Mesendoderm (in vitro differentiated cells): ENCODE measurements at places on chromosomes 3 and 15.

DNA sequence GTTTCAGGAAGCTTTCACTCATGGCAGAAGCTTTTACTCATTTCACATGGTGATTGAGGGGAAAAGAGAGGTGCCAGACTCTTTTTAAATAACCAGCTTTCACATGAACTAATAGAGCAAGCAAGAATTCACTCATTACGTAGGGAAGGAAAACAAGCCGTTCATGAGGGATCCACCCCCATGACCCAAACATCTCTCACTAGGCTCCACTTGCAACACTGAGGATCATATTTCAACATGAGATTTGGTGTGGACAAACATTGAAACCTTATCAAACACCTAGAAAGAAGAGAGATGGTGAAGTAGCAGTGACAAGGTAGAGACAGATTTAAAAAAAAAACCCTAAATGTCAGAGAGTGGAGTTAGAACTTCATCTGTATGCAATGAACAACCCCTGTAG lies 408.6 kb upstream of the PDZRN3 start:
- no peaks in the 10 kb centered on the region for H3K36me3 ChIP-seq
- H3K4me1 ChIP-seq: no peaks in the 10 kb centered on the region
- no peak overlapping the region for H3K4me3 ChIP-seq
- DNase-seq: no peak
- no peaks in the 10 kb centered on the region for H3K27me3 ChIP-seq
- H3K27ac ChIP-seq: no peak overlapping the region

DNA sequence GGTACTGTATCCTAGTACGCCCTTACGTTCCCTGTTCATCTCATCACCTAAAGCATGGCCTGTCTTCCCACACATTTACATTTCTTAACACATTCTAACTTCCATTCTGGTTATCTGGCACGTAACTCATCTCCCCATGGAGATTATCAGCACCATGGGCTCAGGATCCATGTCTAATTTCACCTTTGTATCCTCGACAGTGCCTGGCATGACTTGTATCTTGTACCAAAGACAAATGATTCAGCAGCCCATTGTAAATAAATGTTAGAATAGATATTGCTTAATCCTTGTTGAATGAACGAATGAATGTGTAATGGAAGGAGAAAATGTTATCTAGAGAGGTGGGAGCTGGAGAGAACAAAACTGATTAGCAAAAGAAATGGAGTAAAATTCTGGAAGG lies 69.7 kb upstream of the TPM1 start:
- no peak for DNase-seq
- H3K27me3 ChIP-seq: no peaks in the 10 kb centered on the region
- H3K27ac ChIP-seq: no peak overlapping the region
- no peaks in the 10 kb centered on the region for H3K4me1 ChIP-seq
- no peaks in the 10 kb centered on the region for H3K36me3 ChIP-seq

DNA sequence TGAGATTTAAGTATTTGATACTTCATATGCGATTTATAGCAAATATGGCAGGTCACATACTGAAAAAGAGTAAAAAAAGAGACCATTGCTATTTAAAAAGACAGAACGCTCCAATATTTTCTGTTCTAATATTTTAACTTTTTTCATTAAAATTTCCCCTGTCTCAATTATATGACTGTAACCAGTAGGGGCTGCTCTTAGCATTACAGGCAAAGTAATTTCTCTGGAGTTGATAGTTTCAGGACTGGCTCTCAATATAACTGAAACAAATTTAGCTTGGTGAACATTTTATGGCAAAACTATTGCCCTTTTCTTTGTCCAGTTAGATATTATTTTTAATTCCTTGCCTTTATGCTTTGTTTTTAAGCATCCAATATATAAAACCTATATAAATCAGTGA lies 286.3 kb upstream of the ROBO2 start:
- no peak overlapping the region for H3K27ac ChIP-seq
- no peaks in the 10 kb centered on the region for H3K4me1 ChIP-seq
- DNase-seq: peak; percentile 2
- H3K4me3 ChIP-seq: no peak overlapping the region
- H3K27me3 ChIP-seq: no peaks in the 10 kb centered on the region

GRCh38 chr3:197353001-197353866 lies 54.8 kb upstream of the DLG1 start:
- no peaks in the 10 kb centered on the region for H3K27me3 ChIP-seq
- H3K36me3 ChIP-seq: no peaks in the 10 kb centered on the region
- DNase-seq: no peak
- no peak overlapping the region for H3K27ac ChIP-seq

- no peak for DNase-seq
- no peak overlapping the region for H3K4me3 ChIP-seq
- no peak overlapping the region for H3K27ac ChIP-seq
- H3K27me3 ChIP-seq: no peaks in the 10 kb centered on the region
- H3K36me3 ChIP-seq: no peaks in the 10 kb centered on the region
Observed at GRCh38 chr3:190990898-190991297, 128.4 kb upstream of the GMNC start.

DNA sequence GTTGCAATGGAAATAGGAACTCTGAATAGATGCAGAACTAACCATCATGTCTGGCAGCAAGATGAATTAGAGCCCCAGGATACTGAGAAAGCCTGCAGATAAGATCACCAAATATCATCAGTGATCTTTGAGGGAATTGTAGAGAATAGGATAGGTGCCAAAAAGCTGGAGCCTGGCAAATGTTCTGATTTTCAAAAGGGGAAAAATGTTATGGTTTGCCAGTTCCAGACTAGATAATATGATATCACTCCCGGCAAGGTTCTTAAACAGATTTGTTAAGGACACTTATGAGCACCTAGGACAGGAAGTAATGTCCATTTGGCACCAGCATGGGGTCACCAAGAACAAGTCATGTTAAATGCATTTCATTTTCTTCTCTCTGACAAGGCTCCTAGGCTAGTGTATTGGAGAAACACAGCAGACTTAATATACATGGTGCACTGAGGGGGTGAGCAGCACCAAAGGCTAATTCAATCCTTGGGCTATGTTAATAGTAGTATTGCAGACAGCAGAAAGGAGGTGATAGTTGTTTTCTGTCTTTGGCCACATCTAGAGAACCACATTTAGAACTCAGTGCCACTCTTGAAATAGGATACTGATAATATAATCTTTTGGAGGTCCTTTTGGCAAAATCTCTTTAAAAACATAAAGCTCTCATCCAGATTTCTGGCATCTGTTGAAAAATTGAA lies 4.8 kb downstream of the SRGAP3 start:
- no peaks in the 10 kb centered on the region for H3K27me3 ChIP-seq
- peak; percentile 79 for DNase-seq
- H3K27ac ChIP-seq: no peak overlapping the region
- no peaks in the 10 kb centered on the region for H3K36me3 ChIP-seq
- H3K4me1 ChIP-seq: peaks cover 2% of the 10 kb centered on the region
- H3K4me3 ChIP-seq: no peak overlapping the region

DNA sequence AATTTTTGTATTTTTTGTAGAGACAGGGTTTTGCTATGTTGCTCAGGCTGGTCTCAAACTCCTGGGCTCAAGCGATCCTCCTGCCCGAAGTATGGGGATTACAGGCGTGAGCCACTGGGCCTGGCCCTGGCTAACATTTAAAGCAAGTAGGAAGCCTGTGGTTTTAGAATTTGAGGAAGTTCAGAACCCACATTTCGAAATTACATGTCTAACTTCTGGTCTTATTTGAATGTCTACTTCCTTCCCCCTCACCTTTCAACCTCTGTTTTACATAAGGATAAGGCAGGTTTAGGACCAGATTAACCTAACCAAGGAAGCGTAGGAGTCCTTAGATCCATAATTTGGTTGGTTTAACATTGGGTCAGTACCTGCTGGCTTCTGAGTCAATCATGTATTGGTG lies 120.5 kb upstream of the PROK2 start:
- H3K36me3 ChIP-seq: no peaks in the 10 kb centered on the region
- H3K27ac ChIP-seq: no peak overlapping the region
- DNase-seq: no peak

DNA sequence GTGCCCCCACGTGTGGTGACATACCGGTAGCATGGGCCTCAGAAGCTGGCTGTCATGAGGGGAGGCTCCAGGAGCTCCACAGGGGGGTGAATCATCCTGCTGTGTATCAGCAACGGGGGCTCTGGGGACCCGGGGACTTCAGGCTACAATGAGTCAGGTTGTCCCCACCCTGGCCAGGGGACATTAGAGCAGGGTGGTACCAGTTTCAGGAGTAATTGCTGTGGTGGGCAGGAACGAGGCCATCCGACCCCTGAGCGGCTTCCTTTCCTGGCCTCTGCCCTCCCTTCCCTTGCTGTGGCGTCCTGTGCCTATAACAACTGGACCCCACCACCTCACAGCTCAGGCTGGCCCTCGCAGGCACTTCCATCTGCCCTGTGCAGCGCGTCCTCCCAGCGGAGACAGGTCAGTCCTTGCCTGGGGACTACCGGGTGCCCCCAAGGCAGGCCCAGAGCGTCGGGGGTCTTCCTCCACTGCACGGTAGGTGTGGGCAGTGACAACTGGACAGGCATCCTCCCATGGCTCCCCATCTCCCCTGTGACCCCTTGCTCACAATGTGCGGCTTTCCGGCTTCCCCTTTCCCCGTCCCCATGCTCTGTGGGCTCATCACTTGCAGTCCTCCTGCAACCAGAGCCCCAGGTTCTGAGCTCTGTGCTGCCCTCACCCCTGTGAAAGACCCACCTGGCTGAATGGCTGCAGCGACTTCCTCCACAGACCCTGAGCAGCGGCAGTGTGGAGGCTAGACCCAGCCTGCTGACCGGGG lies 57.0 kb downstream of the KLF15 start:
- no peak overlapping the region for H3K27ac ChIP-seq
- DNase-seq: no peak
- no peaks in the 10 kb centered on the region for H3K4me1 ChIP-seq
- H3K36me3 ChIP-seq: no peaks in the 10 kb centered on the region
- no peaks in the 10 kb centered on the region for H3K27me3 ChIP-seq

DNA sequence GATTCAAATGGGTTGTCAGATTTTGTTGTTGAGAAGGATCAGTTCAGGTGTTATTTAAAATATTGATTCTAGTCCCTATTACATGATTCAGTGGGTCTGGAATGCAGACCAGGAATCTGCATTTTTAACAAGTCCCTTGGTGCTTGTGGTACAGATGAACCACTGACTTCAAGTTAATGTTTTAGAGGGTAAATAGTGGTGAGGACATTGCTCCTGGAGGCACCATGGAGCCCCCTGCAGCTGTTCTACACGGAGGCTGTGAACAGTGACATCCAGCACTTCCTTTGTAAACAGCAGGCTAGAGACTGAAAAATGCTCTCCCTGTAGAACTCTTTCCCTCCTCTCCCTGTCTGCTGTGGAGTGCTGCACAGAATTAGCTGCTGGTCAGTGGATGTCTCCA lies 4.8 kb upstream of the FSIP1 start:
- H3K4me1 ChIP-seq: peaks cover 7% of the 10 kb centered on the region
- H3K36me3 ChIP-seq: no peaks in the 10 kb centered on the region
- no peak overlapping the region for H3K4me3 ChIP-seq
- H3K27ac ChIP-seq: no peak overlapping the region
- H3K27me3 ChIP-seq: no peaks in the 10 kb centered on the region

- no peak overlapping the region for H3K27ac ChIP-seq
- H3K4me3 ChIP-seq: no peak overlapping the region
- no peak for DNase-seq
- no peaks in the 10 kb centered on the region for H3K36me3 ChIP-seq
Observed at GRCh38 chr3:149895769-149896168, 74.9 kb downstream of the PFN2 start.

DNA sequence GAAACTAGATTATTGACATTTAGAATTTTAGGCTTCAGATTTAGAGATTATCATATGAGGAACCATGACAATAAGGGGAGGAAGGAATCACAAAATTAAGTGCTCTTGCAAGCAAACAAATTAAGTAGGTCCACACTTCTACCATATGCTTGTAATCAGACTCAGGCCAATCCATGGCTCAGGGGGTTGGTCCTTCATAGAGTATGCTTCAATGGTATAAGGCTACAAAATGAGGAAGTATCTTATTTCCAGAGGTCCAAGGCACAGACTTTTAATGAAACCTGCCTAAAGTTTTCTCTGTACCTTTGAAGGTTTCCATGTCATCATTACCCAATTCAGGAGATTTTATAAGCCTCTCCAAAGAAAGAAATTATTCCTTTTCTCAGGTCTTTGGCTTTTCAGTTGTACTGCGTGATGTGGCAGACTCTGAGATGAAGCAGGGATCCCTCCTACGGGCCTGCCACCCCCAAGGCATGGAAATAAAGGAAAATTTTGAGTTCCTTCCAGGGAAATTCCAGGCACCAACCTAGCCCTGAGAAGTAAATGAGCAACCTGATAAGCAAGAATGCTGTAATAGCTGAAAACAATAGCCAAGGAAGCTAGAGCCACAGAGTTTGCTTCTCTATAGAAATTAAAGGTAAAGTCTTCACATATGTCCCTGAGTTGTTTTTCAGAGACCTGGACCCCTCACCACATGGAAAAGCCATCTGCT lies 36.3 kb downstream of the SERPINI2 start:
- H3K4me3 ChIP-seq: no peak overlapping the region
- H3K27me3 ChIP-seq: no peaks in the 10 kb centered on the region
- H3K27ac ChIP-seq: peak overlapping the region; percentile 71

GRCh38 chr3:143783851-143784370 lies 64.4 kb downstream of the SLC9A9 start:
- H3K4me3 ChIP-seq: no peak overlapping the region
- DNase-seq: peak; percentile 72
- H3K4me1 ChIP-seq: peaks cover 5% of the 10 kb centered on the region
- no peaks in the 10 kb centered on the region for H3K36me3 ChIP-seq
- no peak overlapping the region for H3K27ac ChIP-seq
- H3K27me3 ChIP-seq: no peaks in the 10 kb centered on the region

GRCh38 chr3:28564211-28564610 lies 215.6 kb upstream of the AZI2 start:
- H3K4me1 ChIP-seq: no peaks in the 10 kb centered on the region
- H3K27ac ChIP-seq: no peak overlapping the region
- no peaks in the 10 kb centered on the region for H3K27me3 ChIP-seq
- DNase-seq: no peak

DNA sequence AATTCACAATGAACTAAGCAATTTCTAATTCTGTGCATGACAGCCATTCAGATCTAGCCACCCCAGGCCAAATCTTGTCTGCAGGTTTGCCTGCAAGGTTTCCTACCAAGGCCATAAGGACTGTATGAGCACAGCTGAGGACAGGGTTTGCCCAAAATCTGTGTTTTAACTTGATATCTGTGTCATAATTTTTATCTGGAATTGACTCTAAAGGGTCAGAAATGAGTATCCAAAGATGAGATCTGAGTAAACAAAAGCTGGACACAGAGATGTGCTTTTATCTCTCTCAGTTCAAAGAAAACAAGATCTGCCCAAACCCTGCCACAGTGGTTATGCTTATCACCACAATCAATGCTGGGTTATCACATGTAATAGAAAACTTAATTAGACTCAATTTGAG lies 154.6 kb upstream of the COL8A1 start:
- H3K36me3 ChIP-seq: no peaks in the 10 kb centered on the region
- H3K27me3 ChIP-seq: no peaks in the 10 kb centered on the region
- no peak overlapping the region for H3K4me3 ChIP-seq

DNA sequence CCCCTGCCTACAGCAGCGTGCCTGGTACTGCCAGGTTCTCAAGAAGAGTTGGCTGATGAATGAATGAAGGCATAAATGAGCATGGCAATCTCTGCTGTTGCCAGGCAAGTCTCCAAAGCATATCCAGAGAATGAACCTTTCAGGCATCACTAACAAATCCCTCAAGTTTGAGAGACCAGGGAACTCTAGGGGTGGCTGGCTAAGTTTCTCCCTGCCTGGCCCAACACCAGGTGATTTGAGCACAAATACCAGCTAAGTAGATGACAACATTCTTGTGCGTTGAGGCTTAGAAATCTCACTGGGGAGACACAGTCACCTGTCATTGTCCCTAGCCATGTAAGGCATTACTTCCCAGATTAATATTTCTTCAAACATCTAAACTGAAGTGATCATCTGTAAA lies 81.4 kb upstream of the PTX3 start:
- no peaks in the 10 kb centered on the region for H3K36me3 ChIP-seq
- DNase-seq: no peak
- no peaks in the 10 kb centered on the region for H3K4me1 ChIP-seq
